Fibroblast of upper back skin (primary cell): ENCODE measurements at places on chromosomes 7 and 10.

DNA sequence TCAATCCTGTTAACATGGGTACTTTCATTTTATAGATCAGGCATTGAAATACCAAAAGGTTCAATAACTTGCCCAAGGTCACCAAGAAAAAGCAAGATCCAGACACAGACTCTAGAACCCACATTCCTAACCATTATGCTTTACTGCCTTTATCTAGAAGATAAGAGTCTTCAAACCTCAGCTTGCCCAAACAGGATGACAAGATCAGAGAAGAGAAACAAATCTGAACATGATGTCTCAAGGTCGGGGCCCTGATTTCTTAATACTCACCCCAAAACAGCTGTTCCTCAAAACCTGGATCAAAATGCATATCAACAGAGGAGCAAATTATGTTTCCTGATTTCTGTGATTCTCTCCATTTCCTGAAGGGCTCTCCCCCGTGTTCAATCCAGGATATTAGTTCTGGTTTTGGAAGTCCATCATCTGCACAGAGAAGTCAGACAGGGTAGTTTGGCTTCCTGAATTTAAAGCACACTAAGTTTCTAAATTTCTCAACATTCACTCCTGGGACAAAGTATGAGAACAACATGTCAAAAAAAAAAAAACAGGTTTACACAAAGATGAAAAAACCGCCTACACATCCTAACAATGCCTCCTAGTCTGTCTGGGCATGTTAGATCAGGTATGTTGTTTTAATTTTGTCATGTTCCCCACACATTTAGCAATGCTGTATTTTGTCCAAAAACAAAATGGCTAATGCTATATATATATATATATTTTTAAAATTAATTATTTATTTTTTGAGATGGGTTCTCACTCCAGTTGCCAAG, 16.2 kb downstream of the ZNF786 start:
- no peak for DNase-seq

- no peak for DNase-seq
Observed at GRCh38 chr10:71007516-71007915, 119.2 kb upstream of the PCBD1 start.

- no peak for DNase-seq
Observed at GRCh38 chr7:75572814-75573213, 80.7 kb downstream of the SPDYE5 start.

DNA sequence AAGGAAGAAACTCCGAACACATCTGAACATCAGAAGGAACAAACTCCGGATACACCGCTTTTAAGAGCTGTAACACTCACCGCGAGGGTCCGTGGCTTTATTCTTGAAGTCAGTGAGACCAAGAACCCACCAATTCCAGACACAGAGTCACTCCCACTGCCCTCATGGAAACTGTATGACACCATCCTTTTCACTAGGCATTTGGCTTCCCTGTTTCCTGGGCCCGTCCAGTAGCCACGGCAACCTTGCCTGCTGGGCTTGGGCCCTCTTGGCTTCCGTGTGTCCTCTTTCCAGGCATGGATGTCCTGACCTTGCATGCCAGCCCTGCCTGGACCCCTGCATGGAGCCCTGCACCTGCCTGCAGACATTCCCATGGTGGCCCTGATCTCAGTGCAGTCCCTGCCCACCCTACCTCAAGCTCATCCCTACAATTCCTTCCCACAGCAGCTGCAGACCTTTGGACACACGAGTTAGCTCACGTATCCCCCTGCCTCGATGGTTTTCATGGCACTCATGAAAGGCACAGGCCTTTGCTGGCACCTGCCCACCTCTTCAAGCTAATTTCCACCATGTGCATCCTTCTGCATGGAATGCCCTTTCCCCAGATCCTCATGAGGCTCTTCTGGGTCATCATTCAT, 6.7 kb downstream of the SH2D4B start:
- DNase-seq = no peak

- peak; percentile 48 for DNase-seq
Observed at GRCh38 chr10:22335173-22335933, 9.9 kb upstream of the SPAG6 start.

DNA sequence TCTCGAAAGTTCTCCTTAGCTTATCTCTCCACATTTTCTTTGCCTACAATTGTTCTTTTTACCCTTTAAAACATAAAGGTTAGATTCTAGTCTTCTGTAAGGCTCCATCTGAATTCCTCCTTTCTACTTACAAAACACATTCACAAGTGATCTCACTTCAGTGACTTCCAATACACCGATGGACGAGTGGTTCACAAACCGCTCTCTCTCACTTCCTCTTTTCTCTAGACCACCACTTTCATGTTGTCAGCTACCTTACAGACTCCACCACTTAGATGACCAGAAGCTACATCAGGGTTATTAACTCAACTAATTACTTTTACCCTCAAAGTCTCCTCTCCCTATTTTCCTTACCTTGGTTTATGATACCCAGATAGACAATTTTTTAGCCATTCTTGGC, 11.8 kb downstream of the MET start:
- no peak for DNase-seq

- DNase-seq = no peak
Observed at GRCh38 chr10:76119036-76119435, 687.6 kb downstream of the LRMDA start.

DNA sequence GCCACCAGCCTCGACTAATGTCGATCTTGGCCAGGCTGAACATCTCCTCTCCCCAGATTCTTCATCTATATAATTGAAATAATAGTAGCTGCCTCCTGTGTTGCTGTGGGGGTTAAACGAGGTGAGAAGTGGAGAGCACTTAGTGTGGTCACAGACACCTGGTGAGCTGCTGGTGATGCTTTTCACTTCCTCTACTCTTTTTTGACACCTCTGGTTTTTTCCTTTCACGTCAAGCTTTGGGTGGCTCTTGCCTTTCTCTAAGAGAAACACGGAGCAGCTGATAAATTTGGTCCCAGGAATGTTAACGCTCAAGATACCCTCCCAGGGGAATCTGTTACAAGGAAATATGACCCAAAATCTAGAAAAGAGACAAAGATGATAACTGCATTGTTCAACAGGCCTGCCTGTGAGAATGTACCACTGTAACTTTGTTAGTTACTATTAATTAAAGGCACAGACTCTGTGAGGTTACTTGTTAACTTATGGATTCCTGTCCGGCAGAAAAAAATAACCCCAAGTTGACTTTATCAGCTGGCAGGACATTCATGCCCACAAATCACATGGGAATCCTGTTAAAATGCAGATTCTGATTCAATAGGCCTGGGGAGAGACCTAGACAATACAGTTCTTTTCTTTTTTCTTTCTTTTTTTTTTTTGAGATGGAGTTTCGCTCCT, 9.5 kb upstream of the NPFFR1 start:
- no peak for DNase-seq

GRCh38 chr7:26340476-26341018, 48.9 kb downstream of the SNX10 start:
- no peak for DNase-seq

DNA sequence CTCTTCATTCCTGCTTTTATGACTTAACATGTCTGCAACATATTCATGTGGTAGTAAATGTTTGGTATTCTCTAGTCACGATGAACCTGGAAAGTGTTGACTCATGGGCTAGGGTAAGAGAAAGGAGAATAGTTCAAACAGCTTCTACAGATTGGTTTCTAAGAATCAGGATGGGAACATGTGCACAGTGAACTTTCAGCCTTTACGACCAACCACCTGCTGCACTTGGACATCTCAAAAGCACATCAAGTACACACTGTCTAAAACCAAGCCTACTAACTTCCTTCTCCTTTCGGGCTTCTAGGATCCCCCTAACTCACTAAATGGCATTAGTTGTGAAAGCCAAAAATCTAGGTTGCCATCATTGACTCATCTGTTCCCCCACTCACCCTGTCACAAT, 85.5 kb downstream of the CUL2 start:
- DNase-seq = no peak

GRCh38 chr10:53894145-53894544, 906.9 kb downstream of the PCDH15 start:
- DNase-seq = no peak

DNA sequence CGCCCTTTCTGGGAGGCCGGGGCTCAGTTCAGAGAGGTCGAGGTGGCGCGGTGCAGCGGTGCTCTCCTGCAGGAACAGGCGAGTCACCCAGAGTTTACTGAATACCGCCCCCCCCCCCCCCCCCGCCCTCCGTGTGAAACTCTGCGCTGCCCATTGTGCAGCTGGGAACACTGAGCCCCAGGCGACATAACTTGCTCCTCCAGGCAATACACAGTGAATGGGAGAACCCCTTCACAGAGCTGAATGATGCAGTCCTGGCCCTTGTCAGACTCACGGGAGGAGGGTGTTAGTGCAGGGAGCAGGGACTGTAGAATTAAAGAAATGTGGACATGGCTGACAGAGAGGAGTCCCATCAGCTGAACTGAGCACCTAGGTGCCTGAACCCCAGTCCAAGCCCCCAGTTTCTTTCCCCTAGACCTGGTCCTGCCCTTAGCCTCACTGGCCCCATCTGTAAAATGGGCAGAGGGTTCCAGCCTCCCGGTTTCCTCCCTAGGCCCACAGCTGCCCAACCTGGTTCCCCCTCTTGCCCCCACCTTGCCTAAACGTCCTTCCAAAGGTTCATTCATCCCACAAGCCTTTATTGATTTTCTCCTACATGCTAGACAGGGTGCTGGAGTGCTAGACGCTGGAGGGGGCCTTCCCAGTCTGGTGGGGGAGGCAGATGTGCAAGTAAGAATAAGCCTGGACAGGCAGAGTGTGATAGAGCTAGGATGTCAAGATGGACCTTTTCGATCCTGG, 869 bp upstream of the LOXL4 start:
- no peak for DNase-seq

GRCh38 chr10:83983578-83984255, 155.6 kb upstream of the GHITM start:
- no peak for DNase-seq

- DNase-seq = peak; percentile 26
Observed at GRCh38 chr7:3861386-3861785, 560.3 kb downstream of the SDK1 start.

DNA sequence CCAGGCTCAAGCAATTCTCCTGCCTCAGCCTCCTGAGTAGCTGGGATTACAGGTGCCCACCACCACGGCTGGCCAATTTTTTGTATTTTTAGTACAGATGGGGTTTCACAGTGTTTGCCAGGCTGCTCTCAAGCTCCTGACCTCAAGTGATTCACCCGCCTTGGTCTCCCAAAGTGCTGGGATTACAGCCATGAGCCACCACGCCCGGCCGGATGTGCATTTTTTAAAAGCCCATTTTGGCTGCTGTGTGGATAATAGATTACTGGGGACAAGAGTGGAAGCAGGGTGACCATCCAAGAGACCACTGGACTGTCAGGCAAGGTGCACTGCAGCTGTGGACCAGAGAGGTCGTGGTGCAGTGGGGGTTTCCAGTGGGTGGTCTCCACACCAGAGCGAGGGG, 21.4 kb downstream of the HKDC1 start:
- DNase-seq = peak; percentile 17

DNA sequence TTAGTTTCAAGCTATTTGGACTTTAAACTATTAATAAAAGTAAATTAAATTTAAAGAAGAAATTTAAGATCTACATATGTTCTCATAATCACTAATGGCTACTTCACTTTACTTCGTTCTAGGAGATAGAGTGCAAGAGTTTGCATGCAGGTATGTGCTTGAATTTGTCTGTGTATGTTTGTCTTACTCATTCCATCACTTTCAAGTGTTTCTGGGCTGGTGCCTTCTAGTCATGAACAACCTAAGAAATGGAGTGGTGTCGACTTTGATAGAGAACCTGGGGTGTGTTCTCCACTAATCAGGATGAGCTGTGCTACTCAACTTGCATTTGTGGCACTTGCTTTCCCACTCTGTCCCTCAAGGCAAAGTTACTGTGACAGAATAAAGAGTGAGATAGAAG, 169.9 kb downstream of the KCND2 start:
- DNase-seq = no peak

DNA sequence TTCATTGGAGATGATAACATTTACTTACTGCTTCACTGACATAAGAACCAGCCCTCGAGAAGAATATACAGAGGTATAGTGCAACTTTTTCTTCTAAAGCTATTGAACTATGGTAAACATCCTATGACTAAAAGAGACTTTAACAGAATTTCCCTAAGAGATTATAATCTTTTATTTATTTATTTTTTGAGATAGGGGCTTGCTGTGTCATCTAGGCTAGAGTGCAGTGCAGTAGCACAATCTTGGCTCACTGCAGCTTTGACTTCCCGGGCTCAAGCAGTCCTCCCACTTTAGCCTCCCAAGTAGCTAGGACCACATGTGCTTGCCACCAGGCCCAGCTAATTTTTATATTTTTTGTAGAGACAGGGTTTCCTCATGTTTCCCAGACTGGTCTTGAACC, 258.5 kb upstream of the FERD3L start:
- DNase-seq = no peak

DNA sequence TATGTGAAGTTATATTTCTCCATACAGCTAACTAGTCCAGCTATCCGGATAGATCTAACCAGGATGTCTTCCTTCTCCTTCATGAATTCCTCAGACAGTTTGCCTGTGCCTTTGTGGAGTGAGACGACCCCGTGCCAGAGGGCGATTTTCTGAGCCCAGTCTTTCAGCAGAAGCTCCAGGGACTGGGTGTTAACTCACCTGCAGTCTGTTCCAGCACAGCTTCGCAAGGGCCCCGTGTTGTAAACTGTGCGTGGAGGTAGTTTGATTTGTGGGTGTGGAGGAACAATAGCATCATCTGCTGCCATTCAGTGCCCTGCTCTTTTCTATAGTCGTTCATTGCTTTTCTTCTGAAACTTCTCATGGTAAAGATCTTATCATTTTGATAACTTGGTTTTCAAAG, 103.8 kb downstream of the INPP5A start:
- no peak for DNase-seq

GRCh38 chr10:7320072-7320471, 90.8 kb downstream of the SFMBT2 start:
- DNase-seq = no peak

DNA sequence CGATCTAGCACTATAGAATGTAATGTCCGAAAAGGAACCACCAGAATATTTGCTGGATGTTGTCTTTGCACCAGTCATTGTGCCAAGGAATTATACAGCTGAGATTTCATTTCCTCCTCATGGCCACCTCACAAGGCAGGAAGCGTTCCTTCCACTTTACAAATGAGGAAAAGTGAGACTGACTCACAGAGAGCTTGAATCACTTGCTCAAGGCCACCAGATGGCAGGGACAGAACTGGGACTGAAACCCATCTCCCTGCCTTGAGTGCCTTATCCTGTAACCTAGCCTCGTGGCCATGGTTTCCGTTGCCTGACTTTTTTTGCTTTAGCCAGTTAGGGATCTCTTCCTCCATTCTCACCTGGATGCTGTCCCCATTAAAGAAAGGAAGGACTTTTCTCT, 44.7 kb upstream of the PDZD8 start:
- no peak for DNase-seq

- DNase-seq = no peak
Observed at GRCh38 chr10:25695586-25695985, 238.4 kb upstream of the MYO3A start.

GRCh38 chr7:23043441-23043840, 29.5 kb upstream of the HYCC1 start:
- DNase-seq = no peak

DNA sequence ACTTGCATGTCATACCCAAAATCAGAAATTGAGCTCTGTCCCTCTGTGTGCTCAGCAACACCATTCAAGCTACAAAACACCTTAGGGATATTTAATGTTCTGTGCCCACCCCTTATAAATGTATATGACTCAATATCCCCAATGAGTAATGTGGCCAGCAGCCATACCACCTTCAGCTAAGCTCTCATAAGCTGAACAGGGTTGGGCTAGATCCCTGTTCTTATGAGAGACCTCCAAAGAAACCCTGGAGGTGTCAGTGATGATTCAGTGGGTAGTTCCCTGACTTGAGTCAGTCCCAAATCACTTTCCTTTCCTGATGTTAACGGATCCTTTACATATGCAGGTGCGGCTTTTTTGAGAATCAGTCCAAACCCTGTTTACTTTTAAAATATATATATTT, 253.8 kb downstream of the CREB5 start:
- peak; percentile 22 for DNase-seq
